ENCODE measurements at places on chromosomes 7 and 10. TPM values are rescaled to one million over a fixed set of nuclear protein-coding genes. Genes with fewer than 3 reads are reported as not detected.

DNA sequence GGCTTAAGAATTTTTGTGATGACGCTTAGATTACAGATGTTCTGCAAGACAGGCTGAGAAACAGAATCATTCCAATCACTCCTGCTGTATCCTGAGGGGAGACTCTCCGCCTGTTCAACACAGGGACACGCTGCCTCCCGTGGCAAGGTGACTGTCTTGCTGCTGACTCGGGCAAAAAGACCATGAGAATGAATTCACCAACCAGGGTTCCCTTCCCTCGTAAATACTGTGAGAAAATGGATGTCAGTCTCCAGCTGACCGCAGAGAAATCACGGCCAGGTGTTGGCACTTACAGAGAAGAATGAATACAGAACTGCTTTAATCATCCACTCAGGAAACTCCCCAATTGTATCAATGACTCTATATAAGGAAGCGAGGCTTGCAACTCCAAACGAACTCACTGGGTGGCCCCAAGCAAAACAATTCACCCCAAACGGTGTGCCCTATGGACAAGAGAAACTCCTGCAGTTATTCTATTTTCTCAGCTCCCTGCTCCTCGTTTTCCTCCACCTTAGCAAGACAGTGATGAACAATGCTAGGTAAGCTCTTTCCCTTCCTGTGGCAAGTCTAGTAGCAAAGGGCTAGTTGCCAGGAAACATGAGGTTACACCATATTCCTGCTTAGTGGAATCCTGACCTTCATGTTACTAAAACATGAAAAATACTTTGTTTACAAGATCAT lies 22.8 kb downstream of the GNA12 start:
- no peaks in the 10 kb centered on the region for H3K36me3 ChIP-seq
- no peaks in the 10 kb centered on the region for H3K27me3 ChIP-seq
- peaks cover 10% of the 10 kb centered on the region for H3K4me1 ChIP-seq
- no peak overlapping the region for H3K4me3 ChIP-seq

- H3K27me3 ChIP-seq = no peaks in the 10 kb centered on the region
- H3K27ac ChIP-seq = no peak overlapping the region
- no peaks in the 10 kb centered on the region for H3K36me3 ChIP-seq
- DNase-seq = no peak
- H3K4me3 ChIP-seq = no peak overlapping the region
These were observed 1.5 kb upstream of the FERD3L start for GRCh38 chr7:19146699-19147098.

DNA sequence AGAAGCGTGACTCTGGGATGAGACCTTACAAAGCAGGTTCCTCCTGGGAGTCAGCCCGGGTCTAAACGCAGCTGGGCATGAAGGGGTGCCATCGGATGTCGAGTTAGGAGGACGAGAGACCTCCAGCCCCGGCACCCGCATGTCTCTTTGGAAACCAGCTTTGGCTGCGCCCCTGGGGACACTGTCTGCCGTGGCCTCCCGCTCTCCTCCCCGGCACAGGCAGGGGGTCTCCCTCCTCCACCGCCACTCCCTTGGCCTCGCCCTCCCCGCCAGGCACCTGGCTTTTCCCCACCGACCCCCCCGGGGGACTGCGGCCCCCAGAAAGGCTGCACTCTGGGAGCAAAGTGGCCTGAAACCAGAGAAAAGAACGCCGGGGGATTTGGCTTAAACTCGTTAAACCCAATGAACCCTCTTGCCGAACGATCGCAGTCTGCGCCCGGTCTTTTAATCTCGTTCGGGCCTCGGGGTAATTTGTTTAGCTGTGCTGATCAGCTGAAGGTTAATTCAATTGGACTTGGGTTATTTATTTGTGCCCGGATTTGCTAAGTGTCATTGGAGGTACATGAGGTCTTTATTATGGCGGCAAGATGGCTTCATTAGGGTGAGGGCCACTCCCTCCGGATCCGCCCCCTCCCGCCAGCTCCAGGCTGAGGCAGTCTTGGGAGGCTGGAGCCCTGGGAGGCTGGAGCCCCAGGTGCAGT lies 16.4 kb upstream of the PSMG3 start:
- H3K4me3 ChIP-seq = no peak overlapping the region
- no peaks in the 10 kb centered on the region for H3K36me3 ChIP-seq
- H3K27ac ChIP-seq = no peak overlapping the region

- H3K4me3 ChIP-seq = no peak overlapping the region
- no peaks in the 10 kb centered on the region for H3K4me1 ChIP-seq
- no peaks in the 10 kb centered on the region for H3K27me3 ChIP-seq
- H3K27ac ChIP-seq = no peak overlapping the region
These were observed 440.4 kb downstream of the KIF20B start for GRCh38 chr10:90141791-90142190.

ZSWIM8 gene
- 144 TPM for total RNA-seq
